Skeletal muscle cell (primary cell): ENCODE measurements at places on chromosomes 6 and 20.
A peak's percentile ranks its signal among the peaks of the same experiment; 100 is the strongest.

- no peak for DNase-seq
Observed at GRCh38 chr20:2919518-2920245, 46.4 kb downstream of the PTPRA start.

DNA sequence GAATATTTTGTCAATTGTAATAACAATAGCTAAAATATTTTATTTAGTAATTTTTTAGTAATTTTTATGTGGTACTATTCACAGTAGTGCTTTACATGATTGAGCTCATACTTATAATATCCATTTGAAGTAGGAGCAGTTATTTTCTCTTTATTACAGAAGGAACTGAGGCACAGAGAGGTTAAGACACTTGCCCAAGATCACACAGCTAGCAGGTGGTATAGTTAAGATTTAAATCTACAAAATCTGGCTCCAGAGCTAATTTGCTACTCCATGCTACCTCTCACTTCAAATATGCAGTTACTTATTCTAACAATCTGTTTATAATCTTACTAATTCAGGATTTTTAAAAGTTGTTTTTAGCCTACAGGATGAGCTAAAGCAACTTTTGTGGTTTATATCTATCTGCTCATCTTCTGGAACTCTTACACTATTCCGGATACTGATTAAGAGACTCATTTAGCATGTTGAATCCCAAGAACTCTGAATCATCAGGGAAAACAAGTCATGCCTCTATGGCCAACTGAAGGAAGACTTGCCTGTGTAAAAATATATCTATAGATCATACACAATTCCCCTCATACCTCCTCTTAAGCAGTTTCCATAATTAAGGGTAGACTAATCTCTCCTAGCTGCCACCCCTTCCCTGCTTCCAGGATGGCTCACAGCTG lies 324.2 kb downstream of the UBE3D start:
- DNase-seq: no peak

- no peak for DNase-seq
Observed at GRCh38 chr20:61929971-61930666, 135.6 kb downstream of the TAF4 start.

GRCh38 chr20:15515691-15516090 lies 1057.6 kb downstream of the KIF16B start:
- DNase-seq: no peak

DNA sequence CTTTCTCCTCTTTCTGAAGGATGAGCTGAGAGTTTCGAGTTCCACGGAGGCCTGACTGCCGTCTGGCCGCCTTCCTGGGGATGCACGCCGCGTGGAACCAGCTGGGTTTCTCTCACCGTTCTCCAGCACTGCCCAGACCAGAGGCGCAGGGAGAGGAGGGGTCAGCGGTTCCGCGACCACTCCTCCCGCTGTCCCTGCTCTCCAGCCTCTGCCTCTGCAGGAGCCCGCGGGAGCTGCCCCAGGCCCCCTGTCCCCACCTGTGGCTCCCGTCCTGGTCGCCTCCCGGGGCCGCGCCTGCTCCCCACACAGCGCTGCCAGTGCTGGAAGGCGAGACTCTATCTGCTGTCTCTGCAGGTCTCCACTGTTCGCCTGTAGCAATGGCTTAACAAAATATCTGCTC lies 106.8 kb upstream of the AFDN start:
- DNase-seq: no peak

DNA sequence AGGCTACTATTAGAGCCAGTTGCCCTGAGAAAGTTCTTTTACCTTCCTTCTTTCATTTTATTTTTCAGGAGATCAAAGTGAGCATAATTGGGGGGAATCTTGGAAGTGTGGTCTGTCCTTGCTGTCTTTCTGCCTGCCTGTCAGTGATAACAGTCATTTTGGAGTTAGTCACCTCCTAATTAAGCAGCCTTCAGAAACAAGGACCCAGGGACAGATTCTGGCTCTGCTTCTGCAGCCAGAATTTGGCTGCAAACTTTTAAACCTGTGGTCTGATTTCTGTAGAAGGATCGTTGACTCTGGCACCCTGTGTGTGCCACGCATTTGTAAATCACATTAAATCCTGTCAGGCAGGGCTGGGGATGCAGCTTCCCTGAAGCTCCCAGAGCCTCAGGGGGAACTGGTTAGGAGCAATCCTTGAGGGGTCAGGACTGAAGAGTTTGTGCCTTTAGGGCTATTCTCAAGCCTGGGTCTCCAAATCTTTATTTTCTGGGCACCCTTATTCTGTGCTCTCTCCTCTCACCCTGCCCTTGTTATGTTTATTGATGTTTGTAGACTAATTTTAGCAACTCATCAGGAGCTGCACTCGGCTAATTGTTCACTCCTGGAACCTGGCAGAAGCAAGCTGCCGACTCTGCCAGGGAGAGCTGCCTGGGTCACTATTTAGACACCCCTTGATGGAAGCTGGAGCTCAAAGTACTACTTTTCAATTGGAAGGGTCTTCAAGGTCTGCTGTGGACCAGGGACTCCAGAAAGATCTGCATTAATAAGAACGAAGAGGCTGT lies 6.8 kb downstream of the NOX3 start:
- DNase-seq: no peak

GRCh38 chr6:38177882-38178583 lies 358.5 kb downstream of the ZFAND3 start:
- no peak for DNase-seq

- no peak for DNase-seq
Observed at GRCh38 chr6:121000381-121000780, 333.9 kb downstream of the TBC1D32 start.

GRCh38 chr20:52493171-52493721 lies 301.7 kb upstream of the ZFP64 start:
- peak; percentile 17 for DNase-seq

GRCh38 chr20:50284811-50285375 lies 94.3 kb downstream of the CEBPB start:
- DNase-seq: no peak
